Mesenteric fat pad (tissue), 1 donor: ENCODE measurements at places on chromosomes 11 and 22. TPM values are rescaled to one million over a fixed set of nuclear protein-coding genes. Genes with fewer than 3 reads are reported as not detected.

Gene TTC36
- not detected for total RNA-seq

DNA sequence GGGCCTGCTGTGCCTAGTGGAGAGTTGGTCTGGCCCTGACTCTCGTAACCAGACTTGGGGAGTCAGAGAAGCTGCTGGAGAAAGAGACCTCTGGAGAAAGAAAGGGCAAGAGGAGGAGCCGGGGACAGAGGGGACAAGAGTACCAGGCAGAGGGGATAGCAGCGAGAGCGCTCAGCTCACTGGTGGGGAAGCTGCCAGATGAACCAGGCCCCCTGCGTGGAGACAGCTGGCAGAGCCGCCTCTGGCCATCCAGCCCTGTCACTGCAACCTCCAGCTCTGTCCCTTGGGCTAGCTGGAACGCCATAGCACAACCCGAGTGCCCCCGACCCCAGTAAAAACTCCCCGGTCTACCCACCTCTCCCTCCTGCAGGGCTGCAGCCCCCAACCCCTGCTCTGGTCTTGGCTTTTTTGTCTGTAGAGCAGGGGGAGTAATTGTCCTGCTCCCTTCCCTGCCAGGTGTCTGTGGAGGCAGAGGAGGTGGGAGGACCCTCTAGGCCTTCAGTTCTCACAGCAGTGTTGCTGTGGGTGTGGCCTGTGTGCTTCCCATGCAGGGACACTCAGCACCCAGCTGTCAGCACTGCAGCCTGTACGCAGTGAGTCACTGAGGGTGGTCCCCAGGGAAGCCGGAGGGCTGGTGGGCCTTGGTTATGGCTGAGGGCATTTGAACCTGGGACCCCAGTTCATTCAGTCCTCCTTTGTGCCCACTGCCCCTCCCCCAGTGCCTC is 4.8 kb upstream of the SUN2 start:
- no peak for DNase-seq

DNA sequence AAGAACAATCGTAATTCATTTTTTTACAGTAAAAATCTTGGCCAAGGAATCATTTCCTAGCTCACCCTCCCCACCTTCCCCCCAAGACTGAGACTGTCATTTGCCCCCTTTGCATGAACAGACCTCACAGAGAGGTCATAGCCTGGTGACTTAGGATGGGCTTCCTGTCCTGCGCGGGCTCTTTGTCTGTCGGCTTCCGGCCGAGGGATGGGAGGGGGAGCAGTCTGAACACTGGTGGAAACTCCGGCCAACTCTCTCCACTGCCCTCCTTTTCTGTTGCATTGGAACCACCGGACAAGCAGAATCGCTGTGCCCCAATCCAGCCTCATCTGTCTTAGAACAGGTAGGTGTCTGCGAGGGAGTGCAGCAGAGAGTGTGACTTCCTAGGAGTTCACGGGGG is 41.7 kb downstream of the TEAD1 start:
- no peak for DNase-seq

DNA sequence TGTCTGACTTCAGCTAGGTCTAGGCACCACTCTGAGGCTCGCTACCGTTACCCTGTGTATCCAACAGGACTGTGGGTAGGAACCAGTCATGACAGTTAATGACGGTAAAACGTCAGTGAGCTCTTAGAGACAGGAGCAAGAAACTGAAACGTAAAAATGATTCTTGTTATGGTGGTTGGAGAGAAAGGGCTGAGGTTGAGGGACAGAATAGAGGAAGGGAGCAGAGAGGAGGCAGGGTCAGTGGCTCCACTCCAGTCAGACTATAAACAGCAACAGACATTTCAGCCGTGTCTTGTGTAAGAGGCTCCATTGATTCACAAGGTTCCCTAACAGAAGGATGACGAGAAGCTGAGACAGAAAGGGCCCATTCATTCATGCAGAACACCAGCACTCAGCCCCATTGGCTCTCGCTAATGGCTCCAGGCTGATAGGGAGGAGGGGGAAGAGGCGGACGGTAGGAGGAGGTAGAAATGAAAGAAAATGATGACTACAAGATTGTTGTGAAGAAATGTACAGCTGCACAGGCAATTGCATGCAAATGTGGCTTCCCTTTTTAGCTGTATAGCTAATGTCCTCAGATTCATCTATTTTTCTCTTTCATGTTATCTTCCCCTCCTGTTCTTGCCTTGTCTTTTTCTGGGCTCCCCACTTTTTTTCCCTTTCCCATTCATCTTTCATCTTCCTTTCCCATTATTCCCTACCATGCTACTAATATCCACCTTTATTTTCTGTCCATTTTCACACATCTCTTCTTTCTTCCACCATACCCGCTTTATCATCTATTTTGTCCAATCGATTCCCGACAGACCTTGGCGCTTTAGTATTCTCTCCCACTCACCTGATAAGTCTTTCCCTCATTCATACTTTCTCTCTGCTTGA is 34.3 kb downstream of the ETS1 start:
- DNase-seq, result no peak

GRCh38 chr11:114309517-114309916 is 13.3 kb downstream of the NNMT start:
- no peak for DNase-seq

GRCh38 chr11:100914415-100915110 is 215.1 kb downstream of the PGR start:
- no peak for DNase-seq
